GM12891 (cell line): ENCODE measurements at places on chromosomes 6 and 20.

DNA sequence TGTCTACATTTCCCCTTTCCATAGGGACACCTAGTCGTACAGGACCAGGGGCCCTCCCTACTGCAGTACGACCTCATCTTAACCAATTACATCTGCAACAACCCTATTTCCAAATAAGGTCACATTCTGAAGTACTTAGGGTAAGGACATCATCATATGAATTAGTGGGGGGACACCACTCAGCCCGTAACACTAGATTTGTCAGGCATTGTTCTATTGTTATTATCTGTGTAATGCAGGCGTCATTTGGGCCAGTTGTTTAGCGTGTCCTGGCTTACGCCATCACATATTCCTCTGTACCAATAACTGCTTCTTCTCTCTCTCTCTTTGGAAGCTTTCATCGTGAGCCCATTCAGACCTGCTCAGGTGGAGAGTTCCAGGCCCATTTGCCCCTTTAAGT, 89.3 kb downstream of the CAP2 start:
- no peak for DNase-seq

GRCh38 chr20:25035921-25036320, 22.0 kb downstream of the ACSS1 start:
- DNase-seq = no peak

DNA sequence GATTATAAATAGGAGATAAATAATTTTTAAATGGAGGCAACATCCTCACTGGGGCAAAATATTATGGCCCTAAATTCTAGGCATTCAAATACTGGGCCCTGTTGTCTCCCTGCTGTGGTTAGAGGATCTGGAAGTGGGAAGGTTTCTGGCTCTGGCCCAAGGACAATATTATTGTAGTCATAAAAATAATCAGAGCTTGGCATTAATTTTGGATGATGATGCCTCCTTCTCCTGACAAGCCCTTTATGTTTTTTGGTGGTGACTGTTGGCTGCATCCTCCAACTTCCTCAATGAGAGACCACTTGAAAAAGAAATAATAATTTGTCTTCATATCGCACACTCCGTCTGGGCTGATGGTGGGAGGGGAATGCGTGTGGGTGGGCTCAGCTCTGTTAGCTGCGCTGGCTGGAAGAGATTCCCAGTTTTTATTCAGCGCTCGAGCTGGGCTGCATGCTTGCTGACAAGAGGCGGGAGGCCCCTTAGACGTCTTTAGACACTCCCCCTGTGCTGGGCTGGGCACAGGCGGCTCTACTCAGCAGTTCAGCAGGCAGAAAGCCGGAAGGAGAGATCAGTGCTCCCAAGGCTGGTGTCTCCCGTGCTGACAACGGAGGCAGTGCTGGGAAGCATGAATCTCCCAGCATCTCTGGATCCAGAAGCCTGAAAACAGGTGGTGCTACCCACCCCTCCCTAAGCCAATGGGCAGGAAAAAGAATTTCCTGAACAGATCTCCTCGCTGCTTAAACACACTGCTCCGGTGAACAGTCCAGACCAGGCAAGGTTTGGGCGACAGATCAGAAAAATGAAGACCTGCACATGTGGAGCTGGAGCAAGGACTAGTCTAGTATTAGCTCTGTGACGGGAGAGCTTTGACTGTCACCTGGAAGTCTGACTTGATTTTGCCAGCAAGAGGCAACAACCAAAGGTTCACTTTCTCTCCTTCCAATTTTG, 97.7 kb downstream of the SYCP2 start:
- DNase-seq = no peak

DNA sequence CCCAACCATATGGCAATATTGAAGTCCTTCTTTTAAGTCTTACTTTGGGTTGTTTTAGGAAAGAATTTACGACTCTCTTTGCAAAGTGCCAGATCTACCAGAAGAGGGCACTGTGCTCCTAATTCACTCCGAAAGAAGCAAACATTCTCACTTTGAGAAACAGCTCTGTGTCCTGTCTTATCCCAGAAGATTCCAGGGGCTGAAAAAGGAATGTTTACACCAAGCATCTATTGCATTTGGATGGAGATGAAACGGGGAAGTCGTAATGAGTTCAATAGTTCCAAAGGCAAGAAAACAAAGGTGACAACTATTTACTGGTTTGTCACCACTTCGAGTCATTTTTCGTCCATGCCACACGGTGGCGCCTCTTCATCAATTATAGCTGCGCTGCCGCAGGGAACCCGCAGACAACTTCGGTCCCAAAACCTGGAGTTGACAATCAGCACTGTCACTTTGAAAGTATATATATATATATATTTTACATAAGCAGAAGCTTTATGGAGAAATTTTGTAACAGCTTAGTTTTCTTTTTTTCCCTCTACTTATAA, 121.6 kb downstream of the MOXD1 start:
- DNase-seq = peak; percentile 15

DNA sequence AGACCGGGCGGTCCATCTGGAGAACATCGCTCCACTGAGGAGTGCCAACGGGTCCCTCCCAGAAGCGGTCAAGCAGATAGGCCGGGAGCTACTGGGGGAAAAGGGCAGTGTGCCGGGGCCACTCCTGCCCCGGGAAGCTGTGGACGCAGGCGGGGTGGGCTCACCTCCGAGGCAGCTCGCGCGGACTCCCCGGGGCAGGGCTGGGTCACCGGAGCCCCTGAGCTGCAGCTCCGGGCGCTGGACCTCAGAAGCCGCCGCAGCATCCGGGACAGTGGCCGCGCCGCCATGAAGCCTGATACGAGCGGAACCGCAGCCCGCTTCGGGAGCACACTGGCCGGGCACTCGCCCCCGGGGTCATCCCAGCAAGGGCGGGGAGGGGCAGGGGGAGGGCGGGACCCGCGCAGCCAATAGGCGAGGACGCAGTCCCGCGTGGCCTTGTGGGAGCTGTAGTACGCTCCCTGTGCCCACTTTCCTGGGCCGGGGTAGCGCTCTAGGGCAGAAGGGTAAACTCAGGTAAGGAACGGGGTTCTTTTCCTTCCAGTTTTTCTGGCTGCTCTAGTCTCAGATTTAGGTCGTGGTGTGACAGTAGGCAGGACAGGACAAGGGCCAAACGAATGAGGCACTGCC, at the start of gene MOCS1:
Gene MOCS1 (minus strand): TSS at position 332 of the 627 bp plus-strand sequence. CDS start 45 bp downstream, at position 287.
- no peak for DNase-seq

- DNase-seq = no peak
Observed at GRCh38 chr6:45965792-45966191, 49.9 kb downstream of the CLIC5 start.

- peak; percentile 1 for DNase-seq
Observed at GRCh38 chr6:68635706-68636513, 828 bp downstream of the ADGRB3 start.

- no peak for DNase-seq
Observed at GRCh38 chr6:109006818-109007217, 87.8 kb downstream of the SESN1 start.

DNA sequence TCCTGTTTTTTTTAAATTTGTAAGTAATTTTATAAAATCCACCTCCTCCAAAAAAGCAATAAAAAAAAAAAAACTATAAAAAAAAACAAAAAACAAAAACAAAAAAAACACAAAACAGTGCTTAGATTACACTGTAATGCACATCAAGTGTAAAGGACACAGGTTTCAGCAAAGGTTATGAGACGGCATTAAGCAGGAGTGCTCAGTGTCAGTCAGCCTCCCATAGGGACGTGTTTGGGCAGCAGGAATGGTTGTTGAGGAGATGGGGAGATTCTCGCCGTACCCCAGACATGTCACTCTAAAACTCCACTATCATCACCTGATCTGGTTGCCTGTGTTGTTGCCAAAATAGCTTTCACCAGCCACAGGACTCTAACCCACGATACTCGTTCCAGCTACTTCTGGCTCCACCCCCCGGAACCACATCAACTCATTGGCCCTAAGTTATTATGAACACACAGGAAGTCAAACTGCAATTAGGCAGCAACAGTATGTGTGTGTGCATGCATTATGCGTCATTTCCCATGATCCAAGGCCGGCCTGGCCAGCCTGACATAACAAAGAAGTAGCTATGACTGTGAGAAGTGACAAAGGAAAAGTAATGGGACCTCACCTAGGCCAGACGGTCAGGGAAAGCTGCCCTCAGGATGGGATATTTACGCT, 28.7 kb downstream of the ECT2L start:
- no peak for DNase-seq

GRCh38 chr20:13430346-13431002, 208.3 kb downstream of the TASP1 start:
- no peak for DNase-seq

GRCh38 chr6:147382945-147383554, 125.4 kb upstream of the SAMD5 start:
- DNase-seq = no peak

DNA sequence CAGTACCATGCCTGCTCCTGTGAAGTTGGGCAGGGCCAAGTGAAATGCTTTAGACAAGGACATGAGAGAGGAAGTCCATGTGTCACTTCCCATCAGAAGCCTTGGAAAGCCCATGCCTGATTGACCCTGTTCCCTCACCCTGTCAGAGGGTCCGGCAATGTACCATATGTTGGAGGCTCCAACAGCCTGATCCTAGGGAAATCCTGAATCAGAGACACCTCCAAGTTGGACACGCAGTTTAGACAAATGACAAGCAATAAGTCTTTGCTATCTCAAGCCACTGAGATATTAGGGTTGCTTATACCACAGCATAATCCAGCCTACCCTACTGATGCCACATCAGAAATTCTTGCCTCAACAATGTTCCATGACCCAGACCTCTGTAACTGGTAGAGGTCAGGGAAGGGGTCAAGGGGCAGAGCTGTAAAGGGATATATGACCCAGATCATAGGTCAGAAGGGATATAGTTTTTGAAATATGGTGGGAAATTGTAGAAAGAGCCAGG, 174.8 kb downstream of the HACE1 start:
- no peak for DNase-seq

- DNase-seq = no peak
Observed at GRCh38 chr6:134199848-134200606, 117.9 kb downstream of the SGK1 start.

GRCh38 chr6:90350689-90351554, 54.3 kb upstream of the BACH2 start:
- no peak for DNase-seq
